ENCODE measurements at places on chromosomes 7 and 10.
A peak's percentile ranks its signal among the peaks of the same experiment; 100 is the strongest.

DNA sequence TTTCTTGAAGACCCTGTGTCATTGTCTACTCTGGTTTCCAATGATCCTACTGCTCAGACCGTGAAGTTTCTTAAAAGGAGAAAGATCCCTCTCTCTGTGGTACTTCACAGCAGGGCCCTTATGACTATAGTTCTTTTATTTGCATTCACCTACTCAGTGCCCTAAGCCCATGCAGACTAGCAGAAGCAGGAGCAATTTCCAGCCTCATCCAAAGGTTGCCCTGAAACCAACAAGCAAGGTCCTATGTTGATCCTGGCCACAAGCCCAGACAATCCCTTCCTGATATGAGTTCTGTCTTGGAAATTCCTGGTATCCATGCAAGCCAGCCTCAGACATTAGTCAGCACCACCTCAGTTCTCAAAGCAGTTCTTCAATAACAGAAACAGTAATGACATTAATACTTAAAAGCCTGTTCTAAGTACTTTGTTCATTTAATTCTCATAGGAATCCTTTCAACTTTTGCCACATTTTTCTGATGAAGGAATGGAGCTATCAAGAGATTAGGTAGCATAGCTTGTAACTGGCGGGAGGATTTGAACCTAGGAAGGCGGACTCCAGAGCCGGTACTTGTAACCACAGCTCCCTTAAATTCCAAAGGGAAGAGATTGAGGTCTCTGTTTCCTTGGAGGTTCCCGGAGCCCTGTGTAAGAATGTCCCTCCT is 58.1 kb upstream of the ST8SIA6 start:
- peak; percentile 82 for DNase-seq

DNA sequence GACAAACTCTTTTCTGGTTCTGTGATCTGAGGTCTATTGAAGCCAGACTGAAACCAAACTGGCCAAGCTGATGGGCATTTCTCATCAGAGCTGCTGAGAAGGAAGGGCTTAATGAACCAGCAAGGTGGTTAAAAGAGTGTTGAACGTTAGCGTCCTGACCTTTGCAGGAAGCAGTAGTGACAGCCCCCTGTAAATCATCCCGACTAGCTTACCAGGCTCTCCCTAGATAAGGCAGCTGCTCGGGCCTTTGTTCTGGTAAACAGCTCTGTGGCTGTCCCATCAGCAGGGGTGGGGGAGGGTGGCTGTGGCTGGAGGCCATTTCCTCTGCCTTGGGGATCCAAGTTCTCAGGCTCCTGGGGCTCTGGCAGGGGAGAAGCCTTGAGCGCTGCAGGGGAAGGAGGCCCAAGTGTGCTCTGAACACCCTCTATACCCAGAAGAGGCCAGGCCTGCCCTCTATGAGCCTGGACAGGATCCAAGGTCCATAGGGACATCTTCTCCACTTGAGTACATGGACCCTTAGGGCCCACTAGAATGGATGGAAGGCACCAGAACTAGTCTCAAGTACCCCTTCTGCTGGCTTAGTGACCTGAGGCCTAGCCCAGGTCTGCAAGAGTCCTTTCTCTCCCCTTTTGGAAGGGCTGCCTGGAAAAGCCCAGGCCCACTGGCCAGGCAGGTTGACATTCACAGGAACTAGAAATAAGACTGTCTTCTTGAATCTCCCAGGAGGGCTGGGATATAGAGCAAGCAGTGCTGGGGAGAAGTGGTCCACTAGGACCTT is 134.6 kb downstream of the ARHGAP22 start:
- DNase-seq, result no peak

DNA sequence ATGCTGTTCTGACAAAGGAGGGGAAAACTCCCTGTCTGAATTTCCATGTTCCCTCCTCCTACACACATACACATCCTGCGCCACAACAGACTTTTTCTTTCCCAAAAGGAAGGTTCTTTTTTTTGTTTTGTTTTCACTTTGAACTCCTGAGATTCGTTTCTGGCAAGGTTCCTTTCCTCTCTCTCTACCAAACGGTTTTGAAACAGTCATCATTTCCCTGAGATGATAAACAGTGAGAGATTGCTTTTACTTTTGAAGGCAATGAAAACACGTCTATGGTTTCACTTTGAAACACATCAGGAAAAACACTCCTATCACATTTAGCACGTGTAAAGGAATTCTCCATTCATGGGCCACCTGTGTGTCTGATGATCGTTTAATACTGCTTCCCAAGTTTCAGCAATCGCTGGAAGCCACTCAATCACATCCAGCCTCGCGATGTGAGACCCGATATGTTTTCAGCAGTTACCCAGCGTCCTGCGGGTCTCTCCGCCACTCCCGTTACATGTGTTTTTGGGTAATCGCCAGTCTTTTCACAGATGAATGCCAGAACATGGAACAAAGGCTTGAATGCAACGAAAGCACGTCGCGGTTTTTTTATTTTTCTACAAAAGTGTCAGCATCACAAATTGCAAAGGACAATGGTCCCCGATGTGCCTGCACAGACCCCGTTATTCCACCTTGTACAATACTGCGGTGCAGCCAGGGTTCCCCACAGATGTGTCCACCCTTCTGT is 62.8 kb upstream of the CUX1 start:
- DNase-seq, result peak; percentile 27

DNA sequence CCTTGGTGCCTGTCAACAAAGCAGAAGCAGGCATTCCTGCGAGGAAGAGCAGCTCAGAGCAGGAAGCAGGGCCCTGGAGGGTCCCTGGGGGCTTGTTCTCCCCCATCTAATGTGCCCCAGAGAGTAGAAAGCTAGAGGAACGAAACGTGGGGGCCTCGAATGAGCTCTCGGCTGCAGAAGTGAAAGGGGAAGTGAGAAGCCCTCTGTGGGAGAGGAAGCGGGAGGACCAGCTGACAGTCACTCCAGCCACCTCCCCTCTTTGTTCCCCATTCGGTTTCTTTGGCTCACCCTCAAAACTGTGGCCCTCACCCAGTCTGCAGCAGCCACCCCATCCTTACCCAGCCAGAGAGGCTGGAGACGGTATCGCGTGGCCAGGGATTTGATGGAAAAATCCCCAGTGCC is 25.0 kb downstream of the C10orf105 start:
- no peak for DNase-seq

DNA sequence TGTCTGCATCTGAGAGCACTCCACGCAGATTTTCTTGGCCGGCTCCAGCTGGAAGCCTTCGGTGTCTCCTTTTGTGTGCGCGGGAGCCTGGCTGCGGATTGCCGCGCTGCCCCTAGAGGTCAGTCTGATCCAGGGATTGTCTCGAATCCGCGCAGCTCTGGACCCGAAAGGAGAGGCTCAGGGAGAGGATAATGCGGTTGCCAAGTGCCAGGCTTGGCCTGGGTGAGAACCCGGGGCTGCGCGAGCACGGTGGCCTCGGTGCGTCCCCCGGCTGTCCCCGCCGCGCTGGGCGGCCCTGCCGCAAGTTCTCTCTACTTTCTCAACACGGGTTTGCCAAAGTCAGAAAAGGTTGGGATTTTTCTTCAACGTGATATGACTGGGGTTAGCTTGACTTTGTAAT is 140.9 kb downstream of the ADCYAP1R1 start:
- DNase-seq, result peak; percentile 11

GRCh38 chr7:112995059-112995824 is 91.4 kb downstream of the GPR85 start:
- DNase-seq, result no peak

DNA sequence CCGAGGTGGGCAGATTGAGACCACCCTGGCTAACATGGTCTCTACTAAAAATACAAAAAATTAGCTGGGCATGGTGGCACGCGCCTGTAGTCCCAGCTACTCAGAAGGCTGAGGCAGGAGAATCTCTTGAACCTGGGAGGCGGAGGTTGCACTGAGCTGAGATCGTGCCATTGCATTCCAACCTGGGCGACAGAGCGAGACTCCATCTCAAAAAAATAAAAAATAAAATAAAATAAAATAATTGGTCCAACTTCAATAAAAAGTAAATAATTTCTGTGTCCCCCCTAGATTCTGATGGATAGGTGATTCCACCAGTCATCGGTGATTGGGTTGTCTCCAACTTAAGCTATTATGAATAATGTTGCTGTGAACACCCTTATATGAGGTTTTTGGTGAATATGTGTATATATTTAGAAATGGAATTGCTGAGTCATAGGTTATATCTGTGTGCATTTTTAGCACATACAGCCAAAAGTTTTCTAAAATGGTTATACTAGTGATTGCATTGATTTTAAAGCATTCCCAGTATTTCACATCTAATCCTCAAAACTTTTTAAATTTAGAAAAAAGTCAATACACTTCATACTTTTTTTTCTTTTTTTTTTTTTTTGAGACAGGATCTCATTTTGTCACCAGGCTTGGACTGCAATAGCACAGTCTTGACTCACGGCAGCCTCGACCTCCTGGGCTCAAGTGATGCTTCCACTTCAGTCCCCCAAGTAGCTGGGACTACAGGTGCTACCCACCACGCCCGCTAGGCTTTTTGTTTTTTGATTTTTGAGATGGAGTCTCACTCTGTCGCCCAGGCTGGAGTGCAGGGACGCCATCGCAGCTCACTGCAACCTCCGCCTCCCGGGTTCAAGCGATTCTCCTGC is 13.7 kb upstream of the SRPK2 start:
- DNase-seq, result no peak

GRCh38 chr10:92436611-92437010 is 137.3 kb downstream of the IDE start:
- no peak for DNase-seq

- peak; percentile 11 for DNase-seq
Observed at GRCh38 chr7:12067156-12067831, 143.8 kb upstream of the TMEM106B start.

DNA sequence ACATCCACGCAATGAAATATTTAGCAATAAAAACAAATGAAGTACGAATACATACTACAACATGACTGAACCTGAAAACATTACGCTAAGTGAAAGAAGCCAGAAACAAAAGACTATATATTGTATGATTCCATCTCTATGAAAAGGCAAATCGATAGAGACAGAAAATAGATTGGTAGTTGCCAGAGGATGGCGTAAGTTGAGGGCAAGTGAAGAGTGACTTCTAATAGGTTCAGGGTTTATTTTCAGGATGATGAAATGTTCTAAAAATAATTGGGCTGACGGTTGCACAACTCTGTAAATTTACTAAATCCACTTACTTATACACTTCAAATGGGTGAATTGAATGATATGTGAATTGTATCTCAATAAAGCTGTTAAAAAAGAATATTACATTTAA is 39.5 kb upstream of the TECTB start:
- DNase-seq, result no peak

GRCh38 chr7:121073463-121074099 is 85.1 kb downstream of the CPED1 start:
- DNase-seq, result no peak

GRCh38 chr10:80590585-80591125 is 53.0 kb downstream of the SH2D4B start:
- DNase-seq, result no peak

DNA sequence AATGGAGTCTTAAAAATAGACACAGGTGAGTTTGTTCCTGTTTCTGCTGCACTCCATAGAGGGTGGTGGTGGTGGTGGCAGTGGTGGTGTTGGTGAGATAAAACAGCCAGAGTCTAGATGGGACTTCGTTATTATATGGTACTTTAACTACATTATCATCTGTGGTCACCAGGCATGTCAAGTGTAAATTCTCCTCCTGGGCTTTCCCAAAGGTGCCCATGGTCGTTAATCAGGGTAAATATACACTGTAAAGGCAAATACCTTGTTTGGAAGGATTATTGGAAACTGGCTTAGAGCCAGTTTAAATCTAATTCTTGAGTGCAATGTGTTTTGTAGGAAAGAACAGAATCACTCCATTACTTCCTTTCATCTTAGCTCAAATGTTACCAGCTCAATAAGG is 21.5 kb upstream of the COMMD3 start:
- DNase-seq, result no peak

DNA sequence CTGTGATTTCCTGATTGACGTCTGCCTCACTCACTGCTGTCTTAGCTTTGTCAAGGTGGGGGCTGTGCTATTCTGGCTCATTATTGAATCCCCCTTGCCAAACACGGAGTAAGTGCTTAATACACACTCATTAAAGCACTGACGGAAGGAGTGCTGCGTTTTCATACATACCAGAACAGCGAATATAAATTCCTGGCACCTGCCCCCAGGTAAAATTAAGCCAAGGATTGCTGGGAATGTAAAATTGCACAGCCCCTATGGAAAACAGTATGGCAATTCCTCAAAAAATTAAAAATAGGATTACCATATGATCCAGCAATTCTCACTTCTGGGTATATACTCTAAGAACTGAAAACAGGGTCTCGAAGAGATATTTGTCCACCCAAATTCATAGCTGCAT is 6.6 kb downstream of the KLRG2 start:
- DNase-seq, result no peak

- no peak for DNase-seq
Observed at GRCh38 chr10:77080361-77081027, 557.1 kb downstream of the KCNMA1 start.

GRCh38 chr7:128352636-128353035 is 8.9 kb downstream of the PRRT4 start:
- DNase-seq, result no peak

DNA sequence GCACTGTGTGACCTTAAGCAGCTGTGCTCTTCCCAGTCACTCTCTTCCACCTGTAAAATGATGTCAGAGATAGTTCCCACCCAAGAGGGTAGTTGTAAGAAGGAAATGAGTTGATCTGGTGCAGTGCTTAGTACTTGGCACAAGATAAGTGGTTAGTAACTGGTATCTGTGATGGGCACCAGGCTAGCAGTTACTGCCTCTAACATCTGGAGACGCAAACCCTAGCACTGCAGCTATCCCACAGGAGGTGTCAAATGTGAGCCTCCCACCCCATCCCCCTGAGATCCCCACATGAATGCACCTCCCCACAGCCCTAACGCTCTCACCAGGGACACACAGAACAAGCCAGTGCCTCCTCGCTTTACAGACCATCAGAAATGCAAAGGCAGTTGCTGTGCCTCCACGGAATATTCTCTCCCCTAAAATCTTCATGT is 72.0 kb downstream of the KCNMA1 start:
- DNase-seq, result no peak

DNA sequence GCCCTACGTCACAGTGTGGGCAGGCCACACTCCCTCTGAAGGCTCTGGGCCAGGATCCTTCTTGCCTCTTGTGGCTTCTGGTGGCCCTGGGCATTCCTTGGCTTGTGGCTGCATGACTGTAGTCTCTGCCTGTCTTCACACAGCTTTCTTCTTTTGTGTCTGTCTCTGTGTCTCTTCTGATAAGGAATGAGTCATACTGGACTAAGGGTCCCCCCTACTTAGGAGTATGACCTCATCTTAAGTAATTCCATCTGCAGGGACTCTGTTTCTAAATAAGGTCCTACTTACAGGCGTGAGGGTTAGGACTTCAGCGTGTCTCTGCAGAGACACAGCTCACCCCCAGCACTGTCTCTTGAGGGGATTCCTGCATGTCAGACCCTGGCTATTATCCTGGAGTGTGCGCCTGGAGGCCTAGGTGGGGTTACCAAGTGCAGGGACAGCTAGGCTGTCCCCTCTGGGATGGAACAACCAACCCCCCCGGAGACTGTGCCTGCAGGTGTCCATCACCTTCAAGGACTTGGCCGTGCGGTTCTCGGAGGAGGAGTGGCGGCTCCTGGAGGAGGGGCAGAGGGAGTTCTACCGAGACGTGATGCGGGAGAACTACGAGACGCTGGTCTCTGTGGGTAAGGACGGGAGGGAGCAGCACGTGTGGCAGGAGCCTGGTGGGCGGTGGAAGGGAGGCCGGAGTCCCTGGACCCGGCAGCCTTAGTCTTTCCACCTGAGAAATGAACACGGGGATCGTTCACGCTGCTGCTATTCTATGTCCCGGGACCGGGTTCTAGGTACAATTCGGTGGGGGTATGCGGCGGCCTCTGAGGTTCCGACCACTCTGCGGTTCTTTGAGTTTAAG is 54.1 kb downstream of the ZNF467 start:
- peak; percentile 50 for DNase-seq

- DNase-seq, result no peak
Observed at GRCh38 chr10:96789571-96790108, 42.5 kb upstream of the LCOR start.
